NCI-H510A treated with DMSO at 0.1 percent for 48 hours (cell line): ENCODE measurements at places on chromosomes 4 and X.

DNA sequence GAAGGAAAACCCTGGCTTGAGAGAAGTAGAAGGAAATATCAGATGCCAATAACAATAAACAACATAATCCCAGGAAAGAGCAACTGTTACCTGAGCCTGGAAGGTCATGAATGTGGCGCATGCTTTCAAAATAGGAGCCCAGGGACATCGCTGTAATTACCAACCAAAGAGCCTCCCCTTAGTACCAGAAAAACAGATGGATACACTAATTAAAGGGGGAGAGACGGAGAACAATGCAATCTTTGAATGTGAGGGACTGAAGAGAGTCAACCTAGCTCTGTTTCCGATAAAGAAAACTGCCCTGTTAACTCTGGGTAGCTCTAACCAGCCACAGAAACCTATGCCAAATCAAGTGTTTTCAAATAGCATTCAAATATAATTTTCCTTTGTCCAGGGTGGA is 161.4 kb downstream of the ENOX2 start:
- no peak for DNase-seq

- DNase-seq: no peak
These were observed 106.8 kb upstream of the FAM47A start for GRCh38 chrX:34238896-34239295.

GRCh38 chr4:42715807-42716482 is 59.0 kb upstream of the ATP8A1 start:
- no peak for DNase-seq

GRCh38 chr4:89835413-89835812 is 1.5 kb downstream of the SNCA start:
- DNase-seq: no peak

DNA sequence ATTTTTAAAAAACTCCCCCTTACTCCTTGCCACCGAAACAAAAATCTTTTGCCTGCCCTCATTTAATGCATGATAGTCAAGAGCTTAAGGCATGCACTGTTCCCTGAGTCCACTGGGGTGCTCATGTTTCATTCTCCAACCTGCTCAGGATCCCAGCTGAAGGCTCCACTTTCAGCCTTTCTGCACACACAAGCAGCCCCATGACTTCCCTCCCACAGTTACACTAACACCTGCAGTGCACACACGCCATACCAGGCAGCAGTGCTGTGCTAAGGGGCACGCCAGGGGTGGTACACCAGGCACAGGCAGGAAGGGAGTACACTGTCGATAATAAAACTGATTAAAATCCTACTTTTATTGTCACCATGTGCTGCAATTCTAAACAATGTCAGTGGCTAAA is 385.2 kb downstream of the BMPR1B start:
- DNase-seq: peak; percentile 26

DNA sequence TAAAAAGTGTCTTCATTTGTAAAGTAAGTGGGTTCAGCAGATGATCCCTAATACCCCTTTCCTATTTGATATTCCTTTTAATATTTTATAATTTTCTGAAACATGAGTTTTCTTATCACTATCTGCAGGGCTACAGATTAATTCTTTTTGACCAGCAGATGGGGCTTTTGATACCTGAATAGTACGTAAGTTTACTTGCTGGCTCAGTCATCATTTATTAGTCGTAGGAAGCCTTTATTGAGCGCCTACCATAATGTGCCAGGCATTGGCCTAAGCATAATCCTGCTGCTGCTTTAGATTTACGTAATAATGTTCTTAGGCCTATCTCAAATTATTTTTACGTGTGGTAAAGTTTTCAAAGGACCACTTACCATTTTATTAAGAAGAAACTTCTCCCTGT is 33.1 kb downstream of the OSTC start:
- DNase-seq: peak; percentile 12

- no peak for DNase-seq
These were observed 21.6 kb upstream of the UBA1 start for GRCh38 chrX:47171996-47172395.

DNA sequence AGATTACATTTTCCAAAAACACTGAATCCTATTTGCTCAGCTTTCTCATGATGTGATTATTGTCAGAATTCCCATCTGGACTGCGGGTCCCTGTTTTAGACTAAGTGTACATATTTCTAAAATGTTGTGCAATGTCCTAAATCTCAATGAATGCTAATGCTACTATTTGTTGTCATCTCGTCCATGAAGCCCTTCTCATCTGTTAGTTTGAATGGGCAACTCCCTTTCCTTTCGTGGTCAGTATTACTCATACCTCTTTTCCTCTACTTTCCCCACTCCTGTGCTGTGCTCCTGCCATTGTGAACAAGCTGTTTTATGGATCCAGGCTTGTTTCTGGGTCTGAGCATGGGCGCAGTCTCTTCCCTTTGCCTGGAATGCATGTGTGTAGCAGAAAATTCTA is 91.0 kb downstream of the MID1 start:
- no peak for DNase-seq

DNA sequence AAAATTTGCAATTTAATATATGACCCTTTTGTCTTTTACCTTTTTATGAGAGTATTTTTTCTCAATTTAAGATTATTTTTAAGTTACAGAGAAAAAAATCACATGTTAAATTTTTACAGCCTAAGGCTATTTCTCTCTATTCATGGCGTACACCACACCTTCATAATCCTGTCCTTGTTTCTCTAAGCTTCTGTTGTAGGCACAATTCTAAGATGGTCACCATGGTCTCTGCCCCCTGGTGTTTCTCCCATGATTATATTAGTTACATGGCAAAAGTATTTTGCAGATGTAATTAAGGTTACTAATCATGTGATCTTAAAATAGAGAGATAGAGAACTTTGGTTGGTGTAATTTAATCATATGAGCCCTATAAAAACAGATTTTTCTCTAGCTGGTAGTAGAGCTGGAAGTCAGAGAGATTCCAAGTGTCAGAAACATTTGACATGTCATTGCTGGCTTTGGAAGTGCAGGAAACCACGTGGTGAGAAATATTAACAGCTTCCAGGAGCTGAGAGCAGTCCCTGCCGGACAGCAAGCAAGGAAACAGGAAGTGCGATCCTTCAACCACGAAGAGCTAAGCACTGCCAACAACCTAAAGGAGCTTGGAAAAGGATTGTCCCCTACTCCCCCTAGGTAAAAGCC is 89.8 kb downstream of the EIF4E start:
- DNase-seq: peak; percentile 1

- DNase-seq: no peak
These were observed 2.4 kb downstream of the PRICKLE3 start for GRCh38 chrX:49183701-49184281.

GRCh38 chrX:132622130-132622529 is 133.3 kb upstream of the MBNL3 start:
- no peak for DNase-seq

DNA sequence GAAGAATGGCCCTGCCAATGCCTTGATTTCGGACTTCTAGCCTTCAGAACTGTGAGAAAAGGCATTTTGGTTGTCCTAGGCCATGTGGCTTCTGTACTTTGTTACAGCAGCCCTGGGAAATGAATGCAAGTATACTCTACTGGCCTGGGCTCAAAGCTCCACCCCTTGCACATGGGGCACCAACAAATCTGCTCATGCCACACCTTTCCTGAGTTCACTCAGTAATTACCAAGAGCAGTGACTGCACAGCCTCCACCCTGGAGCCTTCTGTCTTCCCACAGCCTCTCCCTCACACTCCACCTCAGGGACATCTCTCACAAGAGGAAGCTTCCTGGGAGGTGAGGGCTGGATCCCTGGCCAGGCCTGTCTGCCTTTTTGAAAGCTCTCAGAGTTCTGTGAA is 29.1 kb upstream of the GAB1 start:
- no peak for DNase-seq

- peak; percentile 22 for DNase-seq
These were observed 4.5 kb upstream of the RHOH start for GRCh38 chr4:40192114-40193015.

DNA sequence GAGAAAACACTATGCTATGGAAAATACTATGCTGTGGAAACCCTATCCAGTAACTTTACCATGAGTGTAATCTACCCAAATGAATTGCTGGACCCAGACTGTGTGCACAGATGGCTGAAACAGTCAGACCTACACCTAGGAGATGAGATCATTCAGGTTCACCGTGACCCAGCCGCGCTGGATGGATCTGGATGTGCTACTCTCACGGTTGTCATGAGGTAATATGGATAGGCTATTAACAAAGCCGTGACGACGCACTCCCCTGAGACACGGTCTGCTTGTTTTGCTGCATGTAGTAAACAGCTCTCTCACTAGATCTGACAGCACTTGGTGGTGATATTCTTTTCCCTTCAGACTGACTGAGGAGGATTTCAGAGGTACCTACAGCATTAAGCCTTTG is 832.5 kb upstream of the GRID2 start:
- peak; percentile 48 for DNase-seq

DNA sequence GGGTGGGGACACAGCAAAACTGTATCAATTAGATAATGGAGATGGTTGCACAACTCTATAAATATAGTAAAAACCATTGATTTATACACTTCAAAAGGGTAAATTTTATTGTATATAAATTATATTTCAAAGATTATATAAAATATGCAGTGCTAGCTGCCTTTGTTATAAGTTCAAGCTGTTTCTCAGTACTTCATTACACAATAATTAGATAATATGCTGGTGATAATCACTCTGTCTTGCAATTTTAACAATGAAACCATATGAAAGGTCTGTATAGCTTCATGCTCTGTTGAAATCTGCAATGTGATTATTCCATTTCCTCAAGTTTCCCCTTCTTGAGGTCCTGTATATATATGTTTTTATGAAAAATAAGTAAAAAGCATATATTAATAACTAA is 73.4 kb upstream of the PLS3 start:
- DNase-seq: no peak

- no peak for DNase-seq
These were observed 146.1 kb downstream of the PDHA2 start for GRCh38 chr4:95985791-95986550.

GRCh38 chr4:98864560-98864959 is 64.4 kb downstream of the EIF4E start:
- DNase-seq: no peak

- peak; percentile 78 for DNase-seq
These were observed 61.7 kb downstream of the MAML3 start for GRCh38 chr4:140092094-140092851.

DNA sequence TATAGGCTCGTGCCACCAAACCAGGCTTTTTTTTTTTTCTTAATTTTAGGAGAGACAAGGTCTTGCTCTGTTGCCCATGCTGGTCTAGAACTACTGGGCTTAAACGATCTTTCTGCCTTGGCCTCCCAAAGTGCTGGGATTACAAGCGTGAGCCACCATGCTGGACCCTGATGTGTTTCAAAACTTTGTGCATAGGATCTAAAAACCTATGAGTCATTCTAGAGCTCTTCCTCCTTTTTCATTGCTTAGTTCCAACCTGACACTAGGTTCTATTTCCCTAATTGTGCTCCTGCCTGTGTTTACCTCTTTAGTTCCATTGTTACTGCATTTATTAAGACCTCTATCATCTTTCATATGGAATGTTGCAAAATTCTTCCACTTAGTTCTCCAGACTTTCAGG is 57.3 kb downstream of the HPGD start:
- DNase-seq: no peak

- DNase-seq: no peak
These were observed 66.0 kb downstream of the RELL1 start for GRCh38 chr4:37620176-37620575.

DNA sequence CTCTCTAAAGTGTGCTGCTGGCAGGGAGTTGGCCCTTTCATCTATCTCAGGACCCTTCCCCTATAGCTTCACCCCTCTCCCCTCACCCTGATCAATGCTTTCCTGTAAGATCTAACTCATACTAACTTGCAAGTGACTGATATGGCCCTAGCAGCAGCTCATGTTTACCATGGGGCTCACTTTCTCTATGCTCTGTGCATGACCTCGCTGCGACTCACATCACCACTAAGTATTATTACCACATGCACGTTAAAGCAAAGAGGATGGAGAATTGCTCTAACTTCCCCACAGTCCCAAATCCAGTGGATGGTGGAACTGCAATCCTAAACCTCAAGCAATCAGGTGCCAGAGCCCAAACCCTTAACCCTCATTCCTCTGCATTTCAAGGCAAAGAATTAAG is 626.6 kb downstream of the MID1IP1 start:
- DNase-seq: no peak

DNA sequence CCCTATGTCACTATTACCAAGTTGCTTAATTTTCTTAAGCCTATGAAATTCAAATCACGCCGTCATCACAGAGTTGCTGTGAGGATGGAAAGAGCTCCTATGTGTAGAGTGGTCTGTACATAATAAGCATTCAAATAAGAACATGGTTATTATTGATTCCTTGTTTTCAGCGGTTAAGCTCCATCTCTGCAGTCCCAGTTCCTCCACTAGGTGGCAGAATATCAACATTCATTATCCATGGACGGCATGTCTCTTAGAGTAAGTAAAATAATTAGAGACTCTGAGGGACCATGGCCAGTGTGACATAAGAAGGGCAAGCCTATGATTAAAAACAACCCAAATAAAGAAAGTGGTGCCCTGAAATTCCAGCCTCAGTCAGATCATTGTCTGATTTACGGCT is 132.5 kb upstream of the NHS start:
- peak; percentile 69 for DNase-seq

GRCh38 chr4:88251924-88252323 is 32.4 kb downstream of the PPM1K start:
- no peak for DNase-seq

GRCh38 chrX:123206176-123206575 is 22.1 kb downstream of the GRIA3 start:
- no peak for DNase-seq

GRCh38 chrX:2299871-2300270 is 200.9 kb downstream of the DHRSX start:
- no peak for DNase-seq

DNA sequence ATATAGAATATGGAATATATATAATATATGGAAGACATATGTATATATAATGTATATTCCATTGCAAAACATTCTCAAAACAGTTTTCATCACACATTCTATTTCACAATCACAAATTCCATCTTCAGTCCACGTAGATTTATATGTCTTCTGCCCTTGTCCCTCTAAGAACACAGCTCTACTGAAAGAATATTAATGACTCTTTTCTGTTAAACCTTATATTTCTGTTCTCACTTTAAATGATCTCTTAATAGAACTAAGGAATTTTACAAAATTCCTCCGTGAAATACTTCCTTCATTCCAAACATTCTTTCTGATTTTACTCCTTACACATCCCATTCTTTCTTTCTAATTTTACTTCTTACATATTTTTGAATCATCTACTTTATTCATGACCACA is 1043.1 kb upstream of the PABPC4L start:
- no peak for DNase-seq

DNA sequence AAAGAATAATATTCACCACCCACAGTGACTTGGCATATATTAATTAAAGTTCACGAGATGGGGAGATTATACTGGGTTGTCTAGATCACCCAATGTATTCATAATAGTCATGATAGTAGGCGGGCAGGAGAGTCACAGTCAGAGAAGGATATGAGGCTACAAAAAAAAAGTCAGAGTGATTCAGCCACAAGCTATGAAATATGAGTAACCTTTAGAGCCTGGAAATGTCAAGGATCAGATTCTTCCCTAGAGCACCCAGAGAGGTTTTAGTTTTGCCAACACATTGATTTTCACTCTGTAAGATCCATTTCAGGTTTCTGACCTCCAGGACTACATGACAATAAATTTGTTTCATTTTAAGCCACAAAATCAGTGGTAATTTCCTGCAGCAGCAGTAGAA is 501.9 kb downstream of the GABRG1 start:
- DNase-seq: no peak

GRCh38 chr4:138052806-138053632 is 189.1 kb downstream of the SLC7A11 start:
- no peak for DNase-seq
